Stimulated activated CD4-positive, alpha-beta T cell treated with anti-CD3 and anti-CD28 coated beads, Interleukin-2, amount 100 ng/mL, for 48 hours (primary cell): ENCODE measurements at places on chromosomes 3 and 15.

GRCh38 chr15:19973718-19974117 lies 567.9 kb downstream of the GOLGA6L6 start:
- no peak for DNase-seq

DNA sequence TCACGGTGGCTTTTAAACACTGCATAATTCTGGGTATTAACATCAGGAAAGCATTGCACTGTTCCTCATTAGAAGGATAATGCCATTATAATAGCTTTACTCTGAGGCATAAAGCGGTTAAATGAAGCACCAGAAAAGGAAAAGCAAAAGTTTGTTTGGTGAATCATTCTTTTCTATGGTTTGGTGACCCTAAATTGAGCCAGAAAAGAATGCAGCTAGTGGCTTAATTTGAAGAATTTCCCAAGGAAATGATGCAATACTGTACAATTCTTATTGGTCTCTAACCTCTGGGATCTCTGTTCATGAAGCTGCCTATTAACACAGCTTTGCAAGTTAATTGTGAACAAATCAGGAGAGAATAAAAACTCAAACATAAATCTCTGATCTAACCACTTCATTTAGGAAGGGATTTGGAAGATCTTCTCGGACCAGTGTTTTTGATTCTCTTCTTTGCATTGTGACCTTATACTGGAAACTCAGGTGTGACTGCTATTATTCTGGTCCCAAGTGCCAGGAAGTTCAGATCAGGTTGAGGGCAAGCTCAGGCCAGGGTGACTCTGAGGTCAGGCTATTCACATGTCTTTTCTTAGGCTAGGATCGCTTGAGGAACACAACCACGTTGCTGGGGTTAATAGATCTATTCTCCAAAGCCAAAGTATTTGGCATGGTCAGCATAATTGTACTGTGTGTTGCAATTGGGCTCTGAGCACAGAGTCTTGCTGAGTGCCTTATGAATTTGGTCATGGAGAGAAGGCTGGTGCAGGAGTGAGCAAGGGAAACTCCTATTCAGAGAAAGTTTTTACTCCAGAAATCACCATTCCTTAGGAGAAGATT lies 11.3 kb upstream of the DLG1 start:
- no peak for DNase-seq

DNA sequence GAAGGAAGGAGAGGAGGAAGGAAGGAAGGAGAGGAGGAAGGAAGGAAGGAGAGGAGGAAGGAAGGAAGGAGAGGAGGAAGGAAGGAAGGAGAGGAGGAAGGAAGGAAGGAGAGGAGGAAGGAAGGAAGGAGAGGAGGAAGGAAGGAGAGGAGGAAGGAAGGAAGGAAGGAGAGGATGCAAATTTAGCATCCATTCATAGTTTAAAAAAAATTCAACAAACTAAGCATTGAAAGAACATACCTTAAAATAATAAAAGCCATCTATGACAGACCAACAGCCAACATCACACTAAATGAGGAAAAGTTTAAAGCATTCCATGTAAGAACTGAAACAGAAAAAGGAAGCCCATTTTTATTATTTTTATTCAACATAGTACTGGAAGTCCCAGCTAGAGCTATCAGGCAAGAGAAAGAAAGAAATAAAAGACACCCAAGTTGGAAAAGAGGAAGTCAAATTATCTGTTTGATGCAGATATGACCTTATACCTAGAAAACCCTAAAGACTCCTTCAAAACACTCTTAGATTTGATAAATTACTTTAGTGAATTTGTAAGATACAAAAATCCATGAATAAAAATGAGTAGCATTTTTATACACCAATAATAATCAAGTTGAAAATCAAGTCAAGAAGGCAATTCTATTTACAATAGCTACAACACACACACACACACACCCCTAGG lies 52.2 kb upstream of the FXR1 start:
- DNase-seq, result no peak

GRCh38 chr3:16326724-16327349 lies 61.8 kb downstream of the OXNAD1 start:
- no peak for DNase-seq

GRCh38 chr15:99021027-99021627 lies 13.5 kb upstream of the PGPEP1L start:
- no peak for DNase-seq
